ENCODE measurements at places on chromosomes 5 and 9.

DNA sequence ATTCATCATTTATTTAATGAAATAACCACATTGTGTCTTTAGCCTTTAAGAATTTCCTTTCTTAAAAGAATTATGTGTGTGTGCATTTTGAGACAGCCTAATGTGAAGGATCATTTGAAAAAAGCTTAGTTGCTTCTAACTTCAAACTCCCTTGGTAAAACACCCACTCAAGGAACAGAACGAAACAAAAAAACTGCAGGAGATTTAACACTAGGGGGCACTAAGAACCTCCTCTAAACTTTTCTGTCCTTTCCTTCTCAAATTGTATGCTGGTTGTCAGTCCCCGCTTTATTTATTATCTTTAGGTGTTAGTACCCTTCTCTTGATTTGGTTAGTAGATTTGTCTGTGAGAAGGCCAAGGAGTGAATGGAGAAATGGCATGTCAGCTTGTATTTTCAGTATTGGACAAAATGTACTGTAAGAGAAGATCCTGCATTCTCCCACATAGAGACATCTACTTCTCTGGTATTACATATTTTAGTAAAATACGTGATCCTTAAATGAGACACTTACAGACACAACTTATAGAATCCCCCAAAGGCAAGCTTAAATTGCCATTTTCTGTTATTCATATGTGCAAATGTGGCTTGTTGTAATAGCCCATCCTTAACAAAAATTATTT, 229.7 kb downstream of the MRPS30 start:
- no peak for DNase-seq

GRCh38 chr5:176514244-176514950, 22.8 kb downstream of the RNF44 start:
- no peak for DNase-seq

DNA sequence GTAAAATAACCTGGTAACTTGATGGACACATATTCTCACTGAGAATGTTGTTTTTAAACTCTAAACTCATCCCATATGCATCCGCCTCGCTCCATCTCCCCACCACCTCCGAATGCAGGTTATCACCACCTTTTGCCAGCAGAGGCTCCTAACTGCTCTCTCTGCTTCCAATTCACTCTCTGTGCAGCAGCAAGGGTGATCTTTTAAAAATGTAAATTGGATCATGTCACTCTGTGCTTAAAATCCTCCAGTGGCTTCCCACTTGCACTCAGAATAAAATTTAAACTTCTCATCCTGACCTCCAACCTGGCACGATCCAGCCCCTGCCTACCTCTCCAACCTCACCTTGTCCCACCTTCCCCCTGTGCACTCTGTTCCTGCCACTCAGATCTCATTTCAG, 317.2 kb downstream of the ZSWIM6 start:
- no peak for DNase-seq

GRCh38 chr9:27371382-27371781, 74.4 kb upstream of the EQTN start:
- DNase-seq = no peak

Measured in stimulated activated CD8-positive, alpha-beta memory T cell treated with anti-CD3 and anti-CD28 coated beads, Interleukin-12 subunit alpha, Interleukin-12 subunit beta, amount 100 ng/mL, for 1 hour (primary cell).